HFFc6 (cell line): ENCODE measurements at places on chromosomes 1 and 21. TPM values are rescaled to one million over a fixed set of nuclear protein-coding genes. Genes with fewer than 3 reads are reported as not detected.

- no peak for DNase-seq
- no peaks in the 10 kb centered on the region; the same call in 1 of the 2 replicates for H3K27me3 ChIP-seq
- H3K4me3 ChIP-seq, result no peak overlapping the region
- H3K27ac ChIP-seq, result no peak overlapping the region
- H3K4me1 ChIP-seq, result no peaks in the 10 kb centered on the region
- peaks cover 11% of the 10 kb centered on the region; the same call in 1 of the 2 replicates for H3K36me3 ChIP-seq
These were observed 165.3 kb downstream of the GALNT2 start for GRCh38 chr1:230232371-230232771.

Gene S100A5
- 0.68 and 0.94 TPM in 2 replicates for total RNA-seq

DNA sequence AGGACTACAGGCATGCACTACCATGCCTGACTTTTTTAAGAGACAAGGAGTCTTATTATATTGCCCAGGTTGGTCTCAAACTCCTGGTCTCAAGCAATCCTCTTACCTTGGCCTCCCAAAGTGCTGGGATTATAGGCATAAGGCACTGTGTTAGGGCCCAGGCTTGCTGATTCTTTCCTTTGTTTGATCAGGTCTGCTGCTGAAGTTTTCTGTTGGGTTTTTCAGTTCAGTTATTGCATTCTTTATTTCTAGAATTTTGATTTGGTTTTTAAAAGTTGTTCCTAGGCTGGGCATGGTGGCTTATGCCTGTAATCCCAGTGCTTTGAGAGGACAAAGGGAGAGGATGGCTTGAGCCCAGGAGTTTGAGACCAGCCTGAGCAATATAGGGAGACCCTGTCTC is 47.9 kb downstream of the C4BPA start:
- H3K4me3 ChIP-seq, result no peak overlapping the region
- no peak overlapping the region for H3K27ac ChIP-seq
- peaks cover 5% of the 10 kb centered on the region; the same call in 1 of the 2 replicates for H3K4me1 ChIP-seq
- no peak for DNase-seq
- no peaks in the 10 kb centered on the region for H3K36me3 ChIP-seq

Gene ARHGEF16
- 0.17 TPM in 1 of 2 replicates, not detected in the other for total RNA-seq

GRCh38 chr1:8712413-8713231 is 104.8 kb downstream of the RERE start:
- H3K4me1 ChIP-seq, result peaks cover 45% of the 10 kb centered on the region
- DNase-seq, result peak; percentile 80
- H3K36me3 ChIP-seq, result peaks cover 5% of the 10 kb centered on the region; the same call in 1 of the 2 replicates
- H3K27ac ChIP-seq, result peak overlapping the region; percentile 90
- H3K27me3 ChIP-seq, result no peaks in the 10 kb centered on the region; the same call in 1 of the 2 replicates
- H3K4me3 ChIP-seq, result peak overlapping the region; percentile 70

Gene GRIK1
- total RNA-seq, result not detected in 3 replicates

- no peak within 1 kb of the TSS for H3K27ac ChIP-seq
- DNase-seq, result peak; percentile 41
- peaks cover 19% of the 10 kb centered on the region for H3K4me1 ChIP-seq
- H3K4me3 ChIP-seq, result peak within 1 kb of the TSS; percentile 96
- H3K27me3 ChIP-seq, result peaks cover 1% of the 10 kb centered on the region; the same call in 1 of the 2 replicates
These were observed at the start of gene DNAJC6 for GRCh38 chr1:65309304-65310077. Gene DNAJC6 (plus strand): TSS chr1:65309543. CDS start chr1:65309746, 203 bp downstream.

Gene DVL1
- 74.6 to 97.7 TPM (median 74.8 TPM) in 3 replicates for total RNA-seq

DNA sequence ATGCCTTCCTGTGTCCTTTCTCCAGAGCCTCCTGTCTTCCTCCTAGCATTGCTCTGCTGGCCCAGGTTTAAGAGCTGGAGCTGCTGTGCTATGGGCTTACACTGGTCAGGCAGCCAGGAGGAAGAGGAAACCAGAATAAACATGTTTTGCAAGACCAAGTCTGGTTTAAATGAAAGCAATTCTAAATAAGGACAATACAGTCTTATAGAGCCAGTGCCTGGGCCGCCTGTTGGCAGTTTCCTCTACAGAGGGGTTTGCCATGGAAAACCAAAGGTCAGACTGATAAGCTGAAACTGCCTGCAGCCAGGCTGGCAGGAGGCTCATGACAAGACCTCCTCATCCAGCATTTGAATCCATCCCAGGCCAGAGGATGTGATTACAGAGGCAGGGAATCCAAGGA is 92.9 kb upstream of the FGGY start:
- H3K4me1 ChIP-seq, result no peaks in the 10 kb centered on the region
- no peak overlapping the region for H3K4me3 ChIP-seq
- DNase-seq, result no peak
- peaks cover 9% of the 10 kb centered on the region for H3K36me3 ChIP-seq
- H3K27me3 ChIP-seq, result no peaks in the 10 kb centered on the region; the same call in none of the 2 replicates

DNA sequence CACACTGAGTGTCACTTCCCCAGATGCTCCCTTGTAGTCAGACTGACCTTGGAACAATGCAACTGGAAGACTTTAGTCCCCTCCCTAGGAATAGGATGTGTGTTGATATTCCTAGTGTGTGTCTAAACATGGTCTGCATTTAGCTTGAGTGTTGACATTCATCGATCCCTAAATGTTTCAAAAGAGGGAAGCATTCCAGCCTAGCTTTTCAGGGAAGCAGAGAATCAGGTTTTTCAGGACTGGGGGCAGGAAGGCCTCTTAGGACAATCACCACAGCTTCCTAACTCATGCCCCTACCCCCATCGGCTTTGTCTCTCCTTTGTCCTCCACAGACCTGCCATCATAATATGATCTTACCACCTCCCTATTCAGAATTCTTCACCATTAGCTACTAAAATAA is 43.4 kb downstream of the NMNAT2 start:
- no peak for DNase-seq
- H3K36me3 ChIP-seq, result no peaks in the 10 kb centered on the region
- no peak overlapping the region for H3K4me3 ChIP-seq
- H3K27ac ChIP-seq, result no peak overlapping the region

DNA sequence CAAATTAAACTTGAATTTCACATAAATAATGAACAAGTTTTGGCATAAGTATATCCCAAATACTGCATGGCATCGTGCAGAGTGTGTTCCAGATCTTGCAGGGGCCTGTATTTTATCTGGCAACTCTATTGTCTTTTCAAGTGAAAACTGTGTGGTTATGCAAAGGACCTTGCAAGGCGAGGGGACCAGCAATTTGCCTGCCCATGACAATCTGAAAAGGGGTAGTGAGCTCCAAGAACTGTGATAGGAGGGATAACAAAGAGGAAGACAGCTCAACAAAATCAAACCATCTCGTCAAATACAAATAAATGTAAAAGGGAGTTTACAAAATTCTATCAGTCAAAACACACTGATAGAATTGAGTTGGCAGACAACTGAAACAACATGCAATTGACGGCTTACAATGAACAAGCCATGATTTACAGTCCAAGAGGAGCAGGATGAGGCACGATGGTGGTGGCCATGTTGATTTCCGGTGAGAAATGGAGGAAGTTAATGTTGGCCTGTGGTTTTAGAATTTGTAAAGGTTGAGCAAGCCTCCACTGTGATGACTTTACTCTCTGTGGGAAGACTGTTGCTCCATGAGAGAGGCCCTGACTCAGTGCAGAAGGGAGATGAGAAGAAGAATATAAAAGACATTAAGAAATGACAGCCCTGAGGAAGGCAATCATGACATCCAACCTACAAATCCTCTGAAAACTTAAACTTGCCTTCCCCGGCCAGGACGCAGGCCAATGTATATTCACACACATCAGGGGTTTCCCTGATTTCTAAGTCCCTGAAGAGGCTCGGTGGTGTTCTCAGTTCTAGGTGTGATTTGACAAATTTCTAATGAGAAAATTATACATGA is 132.2 kb downstream of the ADSS2 start:
- H3K4me3 ChIP-seq, result peak overlapping the region; percentile 52
- peak; percentile 73 for DNase-seq
- peaks cover 2% of the 10 kb centered on the region for H3K27me3 ChIP-seq
- peaks cover 60% of the 10 kb centered on the region for H3K4me1 ChIP-seq
- H3K36me3 ChIP-seq, result peaks cover 13% of the 10 kb centered on the region; the same call in 1 of the 2 replicates
- H3K27ac ChIP-seq, result peak overlapping the region; percentile 92

DNA sequence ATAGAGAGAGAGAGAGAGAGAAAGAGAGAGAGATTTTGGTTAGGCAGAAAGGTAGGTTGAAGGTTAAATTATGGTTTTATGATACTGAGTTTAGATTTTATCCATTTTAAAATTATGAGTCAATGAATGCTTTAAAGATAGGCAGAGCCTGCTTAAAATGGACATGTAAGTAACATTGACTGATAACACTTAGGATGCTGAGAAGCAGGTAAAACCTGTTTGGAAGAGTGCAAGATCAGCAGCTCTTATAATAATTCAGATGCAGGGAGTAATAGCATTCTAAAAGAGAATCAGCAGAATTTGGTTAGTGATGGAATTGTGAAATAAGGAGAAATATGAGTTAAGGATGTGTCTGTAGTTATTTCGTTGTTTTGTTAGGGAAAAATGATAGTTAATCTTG is 446.6 kb downstream of the PLA2G4A start:
- H3K4me3 ChIP-seq, result no peak overlapping the region
- H3K27me3 ChIP-seq, result no peaks in the 10 kb centered on the region
- no peak overlapping the region for H3K27ac ChIP-seq
- no peaks in the 10 kb centered on the region for H3K4me1 ChIP-seq
- no peak for DNase-seq

DNA sequence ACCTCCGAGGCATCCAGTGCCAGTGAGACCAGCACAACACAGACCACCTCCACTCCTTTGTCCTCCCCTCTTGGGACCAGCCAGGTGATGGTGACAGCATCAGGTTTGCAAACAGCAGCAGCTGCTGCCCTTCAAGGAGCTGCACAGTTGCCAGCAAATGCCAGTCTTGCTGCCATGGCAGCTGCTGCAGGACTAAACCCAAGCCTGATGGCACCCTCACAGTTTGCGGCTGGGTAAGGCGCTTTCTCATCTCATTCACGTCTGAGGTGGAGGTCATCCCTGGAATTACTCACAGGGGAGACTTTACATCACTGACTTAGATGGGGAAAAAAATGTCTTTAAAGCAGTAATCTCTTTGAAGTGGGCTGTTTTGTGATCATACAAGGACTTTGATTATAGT is 106.3 kb downstream of the CD247 start:
- no peak overlapping the region for H3K27ac ChIP-seq
- H3K36me3 ChIP-seq, result peaks cover 12% of the 10 kb centered on the region; the same call in 1 of the 2 replicates
- H3K27me3 ChIP-seq, result no peaks in the 10 kb centered on the region

DNA sequence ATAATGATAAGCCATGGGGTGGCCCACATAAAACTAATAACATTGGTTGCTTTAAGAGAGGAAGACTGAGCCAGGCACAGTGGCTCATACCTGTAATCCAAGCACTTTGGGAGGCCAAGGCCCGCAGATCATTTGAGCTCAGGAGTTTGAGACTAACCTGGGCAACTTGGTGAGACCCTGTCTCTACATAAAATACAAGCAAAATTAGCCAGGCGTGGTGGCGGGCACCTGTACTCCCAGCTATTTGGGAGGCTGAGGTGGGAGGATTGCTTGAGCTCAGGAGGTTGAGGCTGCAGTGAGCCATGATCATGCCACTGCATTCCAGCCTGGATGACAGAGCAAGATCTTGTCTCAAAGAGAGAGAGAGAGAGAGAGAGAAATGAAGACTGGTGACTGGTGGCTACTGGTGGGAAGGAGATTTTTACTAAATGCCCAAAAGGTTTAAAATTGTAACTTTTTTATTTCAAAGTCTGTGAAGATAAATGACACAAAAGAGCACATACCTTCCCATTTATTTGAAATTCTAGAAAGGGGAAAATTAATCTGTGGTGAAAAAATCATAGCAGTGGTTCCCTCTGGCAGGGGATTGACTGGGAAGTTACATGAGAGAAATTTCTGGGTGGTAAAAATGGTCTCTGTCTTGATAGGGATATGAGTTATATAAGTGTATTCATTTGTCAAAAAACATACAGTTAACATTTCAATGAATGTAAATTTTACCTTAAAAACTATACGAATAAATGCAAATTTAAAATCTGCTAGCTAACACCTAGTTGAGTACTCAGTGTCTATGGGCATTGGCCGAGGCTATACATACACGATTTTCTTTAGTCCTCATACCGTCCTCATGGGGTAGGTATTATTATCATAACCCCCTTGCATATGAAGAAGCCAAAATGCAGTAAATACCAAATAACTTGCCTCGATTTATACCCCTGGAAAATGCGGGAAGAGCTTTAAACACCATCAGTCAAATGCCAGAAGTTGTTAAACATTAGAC is 2.2 kb upstream of the NBPF1 start:
- no peaks in the 10 kb centered on the region for H3K27me3 ChIP-seq
- no peak for DNase-seq
- H3K36me3 ChIP-seq, result no peaks in the 10 kb centered on the region
- no peak overlapping the region for H3K27ac ChIP-seq
- no peak overlapping the region for H3K4me3 ChIP-seq

DNA sequence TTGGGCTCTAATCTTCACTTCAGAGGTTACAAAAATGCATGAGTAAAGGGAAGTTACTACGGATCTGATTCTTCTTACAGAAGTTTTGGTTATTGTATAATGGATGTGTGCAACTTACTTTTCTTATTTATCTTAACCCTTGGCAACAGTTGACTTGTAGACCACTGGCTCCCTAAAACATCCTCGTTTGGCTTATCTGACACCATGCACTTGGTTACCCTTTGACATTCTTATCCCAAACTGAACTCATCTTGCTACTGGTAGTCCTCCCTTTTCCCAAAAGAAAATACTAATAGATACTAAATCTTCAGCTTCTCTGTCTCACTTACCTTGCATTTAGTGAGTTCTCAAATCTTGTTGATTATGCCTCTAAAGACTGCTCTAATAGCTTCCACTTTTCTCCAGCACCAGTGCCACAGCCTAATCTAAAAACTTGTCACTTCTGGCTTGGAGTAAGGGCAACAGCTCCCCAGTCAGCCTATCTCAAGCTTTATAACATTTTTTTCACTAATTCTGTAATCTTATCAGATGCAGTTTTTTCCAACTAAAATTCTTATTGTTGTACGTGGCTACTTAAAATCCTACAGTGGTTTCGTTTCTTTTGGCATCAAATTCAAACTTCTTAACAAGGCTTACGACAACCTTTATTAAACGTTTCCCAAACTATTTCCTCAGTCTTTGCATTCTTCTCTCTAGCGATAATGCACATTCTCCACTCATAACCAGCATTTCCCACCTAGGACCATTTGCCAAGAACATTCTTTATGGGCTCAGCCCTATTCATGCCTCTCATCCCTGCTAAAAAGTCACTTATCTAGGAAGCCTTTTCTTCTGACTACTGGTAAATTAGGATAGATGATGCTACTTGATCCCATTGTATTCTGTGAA is 204.2 kb downstream of the KCNT2 start:
- H3K4me1 ChIP-seq, result peaks cover 53% of the 10 kb centered on the region
- H3K4me3 ChIP-seq, result peak overlapping the region; percentile 13; the same call in 1 of the 2 replicates
- no peaks in the 10 kb centered on the region for H3K27me3 ChIP-seq
- no peaks in the 10 kb centered on the region for H3K36me3 ChIP-seq

Gene RORC
- total RNA-seq, result not detected in 3 replicates

DNA sequence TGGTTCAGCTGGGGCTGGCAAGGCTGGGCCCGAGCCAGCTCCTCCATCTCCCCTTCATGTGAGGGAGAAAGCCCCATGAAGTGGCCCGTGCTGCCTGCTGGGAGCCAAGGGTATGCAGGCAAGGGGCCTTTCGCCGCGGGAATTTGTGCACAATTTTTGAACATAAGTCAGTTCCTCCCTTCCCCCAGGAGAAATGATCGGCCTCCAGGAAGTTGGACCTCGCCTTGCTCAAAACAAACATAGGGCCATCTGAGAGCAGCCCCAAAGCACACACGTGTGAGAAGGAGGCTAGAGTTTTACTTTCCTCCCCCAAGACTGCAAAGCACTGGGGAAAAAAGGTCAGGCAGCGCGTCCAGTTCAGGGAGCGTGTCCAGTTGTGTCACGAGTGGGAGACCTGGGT is 64.7 kb downstream of the PRDM16 start:
- H3K4me3 ChIP-seq, result no peak overlapping the region
- H3K4me1 ChIP-seq, result no peaks in the 10 kb centered on the region
- no peak overlapping the region for H3K27ac ChIP-seq
- H3K36me3 ChIP-seq, result peaks cover 6% of the 10 kb centered on the region; the same call in 1 of the 2 replicates

Gene RGS16
- total RNA-seq, result 0.37 to 0.59 TPM (median 0.37 TPM) in 3 replicates

Gene ITLN2
- not detected in 3 replicates for total RNA-seq
